DMS53 (cell line): ENCODE measurements at places on chromosomes 2 and 18.

DNA sequence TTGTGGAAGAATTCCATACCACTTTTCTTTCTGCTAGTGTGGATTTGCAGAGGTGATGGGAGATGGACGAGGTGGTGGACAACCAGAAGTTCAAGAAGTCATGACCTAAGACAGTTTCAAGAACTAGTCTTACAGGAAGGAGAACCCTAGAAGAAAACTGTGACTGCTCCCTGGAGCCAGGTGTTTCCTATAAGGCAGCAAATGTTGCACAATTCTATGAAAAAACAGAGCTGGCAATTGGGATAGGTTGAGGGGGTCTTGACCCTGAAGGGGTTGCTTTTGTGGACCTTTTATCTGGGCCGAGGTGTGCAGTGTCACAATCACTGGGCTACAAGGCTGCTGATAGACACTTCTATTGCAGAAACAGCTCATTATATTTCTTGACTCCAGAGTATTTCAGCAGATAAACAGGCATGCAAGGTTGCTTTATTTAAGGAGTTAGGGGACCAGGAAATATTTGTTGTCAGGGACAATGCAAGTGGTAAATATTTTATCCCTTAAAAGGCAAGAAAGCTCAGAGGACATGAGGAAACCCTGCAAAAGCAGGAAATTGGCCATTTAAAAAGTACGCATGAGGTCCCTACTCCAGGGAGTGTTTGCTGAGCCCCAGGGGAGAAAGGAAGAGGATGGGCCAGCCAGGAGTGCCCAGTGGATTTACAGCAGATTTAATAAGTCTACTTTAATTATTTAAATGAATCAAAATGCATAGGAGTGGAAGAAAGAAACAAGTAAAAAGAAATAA lies 22.9 kb downstream of the APCDD1 start:
- no peak for DNase-seq

DNA sequence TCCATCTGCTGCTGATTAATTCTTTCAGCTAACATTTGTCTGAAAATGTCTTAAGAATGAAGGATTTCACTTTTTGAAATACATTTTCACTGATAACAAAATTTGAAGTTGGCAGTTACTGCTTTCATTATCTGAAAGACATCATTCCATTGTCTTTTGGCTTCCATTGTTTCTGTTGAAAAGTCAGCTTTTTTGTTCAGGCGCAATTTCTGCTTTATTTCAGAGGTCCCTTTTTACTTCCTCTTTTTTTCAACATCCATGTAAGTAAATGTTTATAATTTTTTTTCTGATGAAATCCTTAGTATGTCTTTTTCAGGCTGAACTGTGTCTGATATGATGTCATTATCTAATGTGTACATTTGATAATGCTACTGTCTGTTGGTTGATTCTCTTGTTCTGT lies 184.2 kb downstream of the RND3 start:
- peak; percentile 2 for DNase-seq

DNA sequence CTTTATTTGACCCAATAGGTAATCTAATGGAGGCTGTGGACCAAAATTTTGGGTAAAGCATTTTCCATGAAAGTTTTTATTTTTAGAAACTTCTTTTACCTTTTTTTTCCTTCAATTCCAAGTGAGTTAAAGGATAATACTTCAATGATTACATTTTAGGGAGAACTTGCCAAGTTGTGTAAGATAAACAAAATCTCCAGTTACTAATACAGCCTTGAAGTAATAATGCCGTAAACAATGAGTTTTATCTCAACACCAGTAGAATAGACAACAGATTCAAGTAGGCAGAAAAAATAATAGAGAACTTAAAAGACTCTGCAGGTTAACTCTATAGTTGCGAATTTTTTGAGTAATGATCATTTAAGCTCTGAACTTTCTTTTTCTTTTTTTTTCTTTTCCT lies 807.4 kb downstream of the CNTNAP5 start:
- no peak for DNase-seq

GRCh38 chr2:157204401-157204800 lies 53.1 kb upstream of the GALNT5 start:
- no peak for DNase-seq

DNA sequence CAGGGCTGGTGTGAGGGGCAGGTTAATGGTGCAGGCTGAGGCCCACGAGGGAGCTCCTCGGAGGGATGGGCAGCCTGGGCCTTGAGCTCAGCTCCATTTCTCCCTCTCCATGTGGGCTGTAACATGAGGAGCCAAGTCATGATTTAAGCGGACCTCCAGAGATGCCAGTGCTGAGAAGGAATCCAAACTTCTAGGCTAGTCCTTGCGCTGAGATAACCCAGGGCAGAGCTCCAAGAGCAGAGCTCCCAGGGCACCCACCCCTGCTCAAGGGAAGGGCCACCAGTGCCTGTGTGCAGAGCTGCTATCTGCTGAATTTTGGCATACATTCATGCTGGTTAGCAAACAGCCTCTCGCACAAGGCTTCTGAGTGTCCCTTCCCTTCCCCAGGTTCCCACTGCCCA lies 95.1 kb downstream of the MRO start:
- no peak for DNase-seq

GRCh38 chr2:191845248-191845715 lies 1.6 kb downstream of the CAVIN2 start:
- DNase-seq, result peak; percentile 44

GRCh38 chr18:23933407-23933806 lies 81.1 kb upstream of the TTC39C start:
- DNase-seq, result no peak

- no peak for DNase-seq
Observed at GRCh38 chr2:36871068-36871707, 95.1 kb downstream of the STRN start.

DNA sequence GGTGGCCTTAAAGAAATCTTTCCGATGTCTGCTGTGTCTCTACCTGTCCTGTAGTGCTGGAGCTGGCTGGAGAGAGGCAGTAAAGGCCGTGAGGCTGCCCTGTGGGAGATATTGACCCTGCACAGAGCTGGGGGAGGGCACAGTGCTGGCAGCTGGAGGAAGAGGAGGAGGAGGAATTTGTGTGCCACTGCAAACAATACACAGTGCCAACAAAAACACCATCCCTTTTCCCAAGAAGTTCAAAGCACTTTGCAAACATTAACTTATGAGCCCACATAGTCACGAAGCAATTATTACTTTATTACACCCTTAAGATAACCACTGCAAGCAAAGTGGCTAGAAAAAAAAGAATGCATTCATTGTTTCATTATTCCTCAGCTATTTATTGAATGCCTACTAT lies 45.0 kb upstream of the CYTIP start:
- DNase-seq, result peak; percentile 28

DNA sequence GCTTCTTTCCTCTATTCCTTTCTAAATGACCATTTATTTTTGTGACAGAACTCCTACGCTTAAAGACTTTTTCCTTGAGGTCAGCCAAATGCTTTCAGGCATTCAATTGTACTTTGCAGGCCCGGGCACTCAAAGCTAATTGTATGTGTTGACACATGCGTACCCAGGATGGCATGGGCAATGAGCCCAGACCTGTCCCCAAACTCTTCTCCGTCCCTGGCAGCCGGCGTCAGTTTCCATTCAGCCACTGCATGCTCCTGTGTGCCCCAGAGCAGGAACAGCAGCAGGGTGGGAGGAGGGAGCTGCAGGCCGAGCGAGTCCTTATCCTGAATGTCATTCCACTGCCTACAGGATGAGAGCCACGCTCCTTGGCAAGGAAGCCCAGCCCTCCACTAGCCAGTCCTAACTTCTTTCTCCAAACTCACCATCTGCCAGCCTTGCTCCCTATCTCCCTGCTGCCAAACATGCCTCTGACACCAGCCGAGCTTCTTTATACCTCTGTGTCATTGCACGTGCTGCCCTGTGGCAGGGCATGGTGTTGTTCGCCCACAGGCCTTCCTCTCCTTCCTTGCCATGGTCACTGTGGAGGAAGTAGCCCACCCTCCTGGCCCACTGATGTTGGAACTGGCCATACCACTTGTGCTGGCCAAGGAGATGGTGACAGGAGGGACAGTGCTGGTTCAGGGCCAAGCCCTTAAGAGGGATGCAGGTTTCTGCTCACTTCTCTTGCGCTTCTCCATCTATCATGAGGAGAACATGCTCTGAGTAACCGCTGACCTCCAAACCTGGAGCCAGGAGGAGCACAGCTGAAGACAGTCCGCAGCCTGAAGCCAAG lies 116.9 kb upstream of the FHL2 start:
- DNase-seq, result no peak

DNA sequence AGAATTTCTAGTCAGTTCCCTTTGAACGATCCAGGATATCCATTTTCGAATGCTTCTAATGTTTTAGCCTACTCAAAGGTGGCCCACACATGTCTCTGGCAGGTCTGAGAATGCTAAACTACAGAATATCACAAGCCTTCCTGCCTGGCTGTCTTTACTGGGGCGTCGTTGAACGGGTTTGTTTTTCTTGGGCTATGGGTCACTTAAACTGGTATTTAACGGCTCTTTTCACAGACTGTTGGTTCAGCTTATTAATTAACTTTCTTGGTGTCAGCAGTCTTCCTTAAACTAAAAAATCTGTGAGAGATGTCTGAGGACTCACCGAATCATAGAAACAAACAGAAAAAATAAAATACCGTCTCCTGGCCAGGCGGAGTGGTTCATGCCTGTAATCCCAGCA lies 563.2 kb upstream of the NRP2 start:
- DNase-seq, result no peak

DNA sequence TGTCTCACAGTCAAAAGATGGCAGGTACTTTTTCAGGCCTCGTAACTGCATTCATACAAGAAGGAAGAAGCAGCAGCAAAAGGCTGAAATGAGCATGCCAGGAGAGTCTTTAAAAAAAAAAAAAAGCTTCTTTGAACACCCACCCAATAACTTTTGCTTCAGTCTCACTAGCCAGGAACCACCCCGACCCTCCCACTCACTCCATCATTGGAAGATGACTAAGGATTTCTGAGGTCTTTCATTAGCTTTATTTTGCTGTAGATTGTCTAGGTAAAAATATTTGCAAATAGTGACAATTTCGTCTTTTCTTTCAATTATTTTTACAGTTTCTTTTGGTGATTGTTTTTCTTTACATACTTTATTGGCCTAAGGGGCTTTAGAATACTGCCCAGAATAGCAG lies 37.9 kb downstream of the RBBP8 start:
- DNase-seq, result no peak

DNA sequence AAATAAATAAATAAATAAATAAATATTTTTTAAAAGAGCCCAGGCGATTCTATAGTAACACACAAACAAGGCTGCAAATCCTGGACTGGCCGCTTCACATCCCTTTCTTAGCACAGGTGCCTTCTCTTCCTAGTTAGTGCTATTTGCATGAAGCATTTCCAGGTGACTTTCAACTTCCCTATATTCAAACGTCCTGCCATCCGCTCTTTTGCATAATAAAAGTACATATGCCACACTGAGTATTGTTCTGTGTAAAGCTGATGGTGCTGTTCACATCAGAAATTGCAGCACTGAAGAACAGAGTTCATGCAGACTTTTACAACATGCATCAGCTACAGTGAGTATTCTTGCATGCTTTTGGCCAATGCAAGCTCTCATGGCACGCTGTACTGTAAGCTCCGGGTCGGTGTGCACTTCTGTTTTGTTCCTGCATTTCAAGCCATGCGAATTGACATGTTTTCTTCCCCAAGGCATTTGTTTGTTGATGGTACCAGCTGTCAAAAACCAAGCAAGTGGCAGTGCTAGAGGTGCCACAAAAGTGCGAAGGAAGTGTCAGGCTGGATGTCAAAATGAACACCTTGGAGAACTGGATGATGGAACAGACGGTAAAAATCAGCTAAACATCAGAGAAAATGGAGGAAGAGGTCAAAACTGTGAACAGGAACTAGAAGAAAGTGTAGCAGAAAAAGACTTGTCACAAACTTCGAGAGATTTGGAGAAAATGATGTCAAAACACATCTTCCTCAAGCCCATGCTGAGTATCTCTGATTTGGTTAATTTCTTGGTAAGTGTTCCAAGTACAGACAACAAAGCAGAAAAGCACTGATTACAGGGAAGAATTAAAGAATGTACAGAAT lies 25.5 kb upstream of the CEP68 start:
- no peak for DNase-seq

- no peak for DNase-seq
Observed at GRCh38 chr2:233810385-233810784, 32.3 kb downstream of the MROH2A start.

DNA sequence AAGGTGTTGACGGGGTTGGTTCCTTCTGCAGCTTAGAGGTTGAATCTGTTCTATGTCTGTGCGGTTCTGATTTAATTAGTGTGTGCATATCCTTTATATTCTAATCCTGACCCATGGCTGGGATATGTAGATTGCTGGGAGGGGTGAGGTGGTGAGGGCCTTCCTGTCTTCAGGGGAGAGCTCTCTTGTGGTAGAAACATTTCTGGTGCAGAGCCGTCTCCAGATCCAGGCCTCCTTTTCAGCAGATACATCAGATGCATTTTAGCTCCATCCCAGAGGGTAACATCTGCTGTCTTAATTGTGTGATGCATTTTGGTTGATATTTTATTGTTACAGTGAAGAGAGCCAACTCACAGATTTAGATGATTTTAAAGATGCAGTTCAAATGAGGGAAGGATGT lies 227.8 kb downstream of the AGAP1 start:
- no peak for DNase-seq

DNA sequence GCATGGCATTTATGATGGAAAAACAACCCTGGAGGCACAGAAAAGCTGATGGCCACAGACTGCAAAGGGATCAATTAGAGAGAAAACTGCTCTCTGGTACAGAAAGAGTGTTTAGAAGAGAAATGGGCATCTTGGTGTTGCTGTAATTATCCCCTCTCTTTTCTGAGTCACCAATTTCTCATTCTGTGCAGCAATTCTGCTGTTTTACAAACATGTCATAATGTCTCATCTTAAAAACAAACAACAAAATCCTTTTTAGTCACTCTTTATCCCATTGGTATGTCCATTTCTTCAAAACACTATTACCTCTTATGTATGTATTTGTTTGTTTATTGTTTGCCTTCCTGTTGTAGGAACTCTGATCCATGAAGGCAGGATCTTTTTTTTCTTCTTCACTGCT lies 73.9 kb upstream of the HK2 start:
- DNase-seq, result no peak

- DNase-seq, result no peak
Observed at GRCh38 chr2:217715484-217715883, 287.3 kb downstream of the TNS1 start.

DNA sequence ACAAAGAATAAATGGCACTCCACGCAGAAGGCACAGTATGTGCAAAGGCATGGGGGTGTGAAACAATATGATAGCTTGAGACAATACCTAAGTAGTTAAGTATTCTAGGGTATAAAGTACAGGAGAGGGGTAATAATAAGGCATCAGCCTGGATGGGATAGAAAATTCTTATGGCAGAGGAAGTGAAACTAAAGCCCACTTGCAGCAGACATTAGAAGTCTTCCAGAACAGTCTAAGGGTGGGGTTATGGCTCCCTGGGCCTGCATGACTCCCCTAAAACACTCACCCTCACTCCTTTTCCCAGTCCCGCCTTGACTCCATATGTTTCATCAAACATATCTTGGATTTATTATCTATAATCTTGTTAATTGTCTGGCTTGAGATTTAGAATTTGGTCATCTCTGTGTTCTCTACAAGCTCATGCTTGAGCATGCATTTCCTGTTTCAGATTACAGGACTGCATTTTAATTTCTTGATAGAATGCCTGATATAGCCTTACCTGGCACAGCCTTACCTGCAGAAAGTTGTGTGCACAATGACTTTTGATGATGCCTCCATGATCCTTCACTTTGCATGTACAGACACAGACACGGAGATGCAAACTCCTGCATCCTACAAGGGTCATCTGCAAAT lies 28.5 kb upstream of the TMBIM1 start:
- DNase-seq, result no peak

GRCh38 chr18:73829146-73829545 lies 318.5 kb downstream of the FBXO15 start:
- no peak for DNase-seq
